Stimulated activated CD4-positive, alpha-beta T cell treated with anti-CD3 and anti-CD28 coated beads, Interleukin-2, amount 100 ng/mL, for 48 hours (primary cell): ENCODE measurements at places on chromosomes 1 and 21.

DNA sequence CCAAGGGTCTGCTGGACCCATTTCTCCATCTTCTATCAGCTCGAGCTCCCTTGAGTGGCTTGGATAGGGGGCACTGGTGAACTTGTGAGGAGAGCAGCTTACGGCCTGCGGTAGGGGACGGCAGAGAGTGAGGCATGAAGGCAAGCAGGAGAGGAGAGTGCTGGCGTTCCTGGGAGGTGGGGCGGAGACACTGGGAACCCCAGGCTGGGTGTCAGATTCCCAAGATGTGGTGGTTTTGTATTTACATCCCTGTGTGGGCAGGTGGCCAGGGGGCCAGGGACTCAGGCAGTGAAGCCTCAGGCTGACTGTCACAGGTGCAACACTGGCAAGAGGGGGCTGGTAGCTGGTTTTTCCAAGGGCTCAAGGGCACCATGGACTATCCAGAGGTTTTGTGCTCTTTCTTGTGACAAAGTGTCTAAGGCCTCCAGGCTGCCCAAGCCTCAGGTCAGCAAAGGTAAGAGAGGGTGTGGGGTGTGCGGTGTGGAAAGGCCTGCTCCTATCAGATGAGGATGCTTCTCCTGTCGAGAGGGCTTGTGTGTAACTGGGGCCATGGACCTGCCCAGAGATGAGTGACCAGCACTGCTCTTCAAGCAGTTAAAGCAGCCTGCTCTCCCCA is 45.1 kb upstream of the ROR1 start:
- no peak for DNase-seq

DNA sequence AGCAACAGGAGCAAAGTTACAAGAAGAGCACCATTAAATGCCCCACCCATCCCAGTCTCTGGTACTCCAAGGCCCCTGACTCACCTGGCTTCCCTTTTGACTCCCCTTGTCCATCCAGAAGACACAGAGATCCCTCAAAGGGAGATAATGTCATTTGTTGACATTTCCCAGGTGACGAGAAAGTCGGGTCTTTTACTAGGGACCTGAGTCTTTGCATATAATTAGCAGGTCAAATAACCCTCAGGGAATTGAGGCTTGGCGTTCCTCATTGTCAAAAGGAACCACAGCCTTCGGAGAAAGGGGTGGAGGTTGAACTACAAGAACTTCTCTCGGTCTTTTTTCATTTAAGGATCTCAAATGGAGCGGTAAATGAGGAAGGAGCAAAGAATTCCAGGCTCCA is 133.2 kb downstream of the PROX1 start:
- DNase-seq, result no peak

DNA sequence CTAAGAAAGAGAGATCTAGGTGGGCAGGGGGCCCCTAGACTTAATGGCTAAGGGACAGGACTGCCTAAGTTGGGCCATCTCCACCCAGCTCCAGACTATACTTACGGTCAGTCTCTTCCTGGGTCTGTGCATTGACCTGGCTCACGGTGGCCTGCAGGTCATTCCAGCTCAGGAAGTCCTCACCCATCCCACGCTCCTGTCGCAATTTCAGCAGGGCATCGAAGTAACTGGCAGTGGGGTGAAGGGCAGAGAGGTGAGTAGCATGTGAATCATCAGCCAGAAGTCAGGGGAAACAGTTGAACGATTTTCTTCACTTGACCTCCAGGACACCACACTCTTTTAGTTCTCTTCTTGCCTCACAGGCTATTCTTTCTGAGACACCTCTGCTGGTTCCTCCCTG is 20.5 kb downstream of the IQGAP3 start:
- no peak for DNase-seq

DNA sequence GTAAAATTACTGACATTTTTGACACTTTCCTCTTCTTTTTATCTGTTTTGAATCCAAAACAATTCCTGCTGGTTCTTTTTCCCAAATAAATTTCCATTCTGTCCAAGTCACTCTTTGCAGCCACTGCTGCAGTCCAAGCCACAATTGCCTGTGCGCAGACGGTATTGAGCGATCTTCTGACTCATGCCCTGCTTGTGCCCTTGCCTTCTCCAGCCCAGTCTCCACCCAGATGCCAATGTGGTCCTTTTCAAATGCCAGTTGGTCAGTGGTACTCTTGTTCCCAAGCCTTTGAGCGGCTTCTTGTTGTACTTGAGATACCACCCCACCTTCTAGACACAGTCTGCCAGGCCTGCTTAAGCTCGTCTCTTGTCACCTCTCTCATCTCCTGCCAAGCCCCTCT is 78.9 kb downstream of the CAMTA1 start:
- no peak for DNase-seq

DNA sequence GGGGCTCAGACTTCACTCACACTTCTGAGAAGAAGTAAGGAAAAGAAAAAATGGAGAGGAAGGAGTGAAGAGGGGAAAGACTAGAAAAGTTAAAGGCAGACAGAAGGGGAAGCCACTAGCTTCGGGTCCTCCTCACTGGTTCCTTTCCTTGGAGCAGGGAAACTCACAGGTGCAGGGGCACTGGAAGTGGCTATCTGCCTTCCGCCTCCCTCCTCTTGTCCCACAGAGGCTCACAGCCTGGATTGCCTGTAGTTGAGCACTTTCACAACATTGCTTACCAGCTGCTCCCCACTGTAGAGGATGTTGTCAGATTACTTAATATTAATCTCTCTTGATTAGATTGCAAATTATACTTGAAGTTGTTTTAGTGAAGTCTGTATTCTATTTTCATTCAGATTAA is 21.6 kb upstream of the ABCA4 start:
- DNase-seq, result no peak

DNA sequence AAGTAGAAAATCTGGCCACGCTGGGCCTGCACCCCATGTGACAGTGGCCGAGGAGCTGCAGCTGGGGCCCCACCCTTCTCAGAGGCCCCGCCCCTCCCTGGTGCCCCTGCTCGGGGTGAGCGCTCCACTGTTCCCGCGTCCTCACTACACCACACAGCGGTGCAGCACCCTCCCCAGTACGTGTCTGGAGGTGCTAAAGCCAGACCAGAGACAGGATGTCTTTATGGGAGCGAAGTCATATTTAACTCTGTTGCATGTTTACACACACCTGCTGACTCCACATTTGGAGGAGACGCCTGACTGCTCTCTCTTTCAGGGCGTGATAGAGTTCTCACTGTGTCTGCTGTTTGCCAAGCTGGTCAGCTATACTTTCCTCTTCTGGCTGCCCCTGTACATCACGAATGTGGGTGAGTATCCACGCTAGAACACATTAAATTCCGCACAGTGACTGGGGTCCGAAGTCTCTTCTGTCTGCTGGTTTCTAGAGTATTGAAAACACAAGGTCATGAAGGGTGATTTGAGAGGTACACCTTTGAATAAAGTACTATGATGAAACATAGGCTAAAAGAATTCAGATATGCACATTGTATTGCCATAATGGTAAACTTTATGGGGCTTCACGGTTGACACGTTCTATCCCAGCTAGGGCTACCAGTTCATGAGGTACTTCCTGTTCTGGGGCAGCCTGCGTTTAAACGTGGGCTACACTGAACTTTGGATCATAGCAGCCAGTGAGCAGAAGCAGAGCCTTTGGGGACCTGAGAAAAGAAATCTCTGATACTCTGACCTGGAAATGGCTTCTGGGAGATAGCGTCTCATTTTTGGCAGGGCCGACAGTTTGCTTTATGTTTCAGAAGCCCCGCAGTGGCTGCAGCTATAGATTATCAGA is 48.4 kb downstream of the SLC37A1 start:
- DNase-seq, result no peak

DNA sequence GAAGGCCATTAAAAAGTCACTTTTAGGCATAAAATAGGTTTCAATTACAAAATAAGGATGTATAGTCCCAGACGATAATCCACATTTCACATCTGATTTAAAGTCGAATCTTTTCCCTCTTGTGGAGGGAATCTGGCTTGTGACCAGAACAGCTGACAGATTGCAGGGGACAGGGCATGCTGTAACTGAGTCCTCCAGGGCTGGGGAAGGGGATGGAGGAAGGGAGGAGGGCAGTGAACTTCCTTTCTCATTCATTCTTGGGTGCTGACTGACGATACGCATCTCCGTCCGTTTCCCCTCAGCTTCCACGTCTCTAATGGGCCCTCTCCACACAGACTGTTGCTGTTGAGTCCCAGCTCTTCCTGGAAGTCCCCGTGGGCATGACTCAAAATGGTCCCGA is 108.1 kb upstream of the CSF3R start:
- DNase-seq, result no peak

- no peak for DNase-seq
These were observed 10.3 kb upstream of the NBPF11 start for GRCh38 chr1:148162363-148162762.

DNA sequence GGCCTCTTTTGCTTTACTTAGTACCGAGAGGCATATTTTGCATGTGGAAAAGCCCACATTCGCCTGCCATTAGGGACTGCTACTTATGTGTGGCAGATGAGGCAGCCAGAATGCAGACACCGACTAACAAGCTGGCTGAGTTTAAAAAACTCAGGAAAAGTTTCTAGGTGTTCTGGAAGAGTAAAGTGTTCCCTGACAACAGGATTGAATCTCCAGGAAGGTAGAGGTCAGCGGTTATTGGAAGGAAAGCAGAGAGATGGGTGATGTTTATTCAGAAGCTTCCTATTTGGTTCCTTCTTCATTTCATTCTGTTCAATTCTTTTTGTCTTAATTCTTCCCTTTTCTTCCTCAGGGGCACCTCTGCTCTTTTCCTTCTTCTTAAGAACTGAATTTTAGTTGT is 206.9 kb upstream of the SNX7 start:
- DNase-seq, result no peak

DNA sequence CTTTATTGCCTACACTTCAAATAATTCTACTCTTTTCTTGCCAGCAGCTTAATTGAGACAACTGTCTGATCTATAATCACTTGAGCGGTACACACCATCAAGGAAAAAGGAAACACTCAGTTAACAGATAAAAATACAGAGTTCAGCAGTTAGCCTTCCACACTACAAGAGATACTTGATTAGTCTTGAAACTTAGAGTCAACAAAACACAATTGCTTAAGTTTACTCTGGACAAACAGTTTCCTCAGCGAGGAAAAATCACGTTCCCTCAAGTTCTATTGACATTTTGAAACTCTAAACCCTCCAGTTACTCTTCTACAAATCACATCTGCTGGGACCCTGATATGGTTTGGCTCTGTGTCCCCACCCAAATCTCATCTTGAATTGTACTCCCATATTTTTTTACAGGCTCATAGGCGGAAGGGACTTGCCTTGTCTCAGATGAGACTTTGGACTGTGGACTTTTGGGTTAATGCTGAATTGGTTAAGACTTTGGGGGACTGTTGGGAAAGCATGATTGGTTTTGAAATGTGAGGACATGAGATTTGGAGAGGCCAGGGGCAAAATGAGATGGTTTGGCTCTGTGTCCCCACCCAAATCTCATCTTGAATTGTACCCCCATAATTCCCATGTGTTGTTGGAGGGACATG is 140.4 kb downstream of the CDC7 start:
- DNase-seq, result no peak

DNA sequence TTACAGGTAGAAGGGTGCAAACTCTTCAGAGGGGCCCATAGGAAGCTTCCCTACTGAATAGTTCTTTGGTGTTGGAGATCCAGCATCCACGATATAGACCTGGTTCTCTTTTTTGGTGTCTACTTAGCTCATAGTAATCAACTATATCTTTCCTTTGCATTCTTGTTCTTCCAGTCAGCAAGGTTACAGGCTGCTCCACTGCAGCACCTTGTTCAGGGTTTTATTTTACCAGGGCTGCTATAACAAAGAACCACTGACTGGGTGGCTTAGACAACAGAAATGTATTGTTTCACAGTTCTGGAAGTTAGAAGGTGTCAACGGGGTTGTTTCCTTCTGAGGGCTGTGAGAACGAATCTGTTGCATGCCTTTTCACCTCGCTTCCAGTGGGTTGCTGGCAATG is 136.3 kb downstream of the CLEC20A start:
- no peak for DNase-seq

DNA sequence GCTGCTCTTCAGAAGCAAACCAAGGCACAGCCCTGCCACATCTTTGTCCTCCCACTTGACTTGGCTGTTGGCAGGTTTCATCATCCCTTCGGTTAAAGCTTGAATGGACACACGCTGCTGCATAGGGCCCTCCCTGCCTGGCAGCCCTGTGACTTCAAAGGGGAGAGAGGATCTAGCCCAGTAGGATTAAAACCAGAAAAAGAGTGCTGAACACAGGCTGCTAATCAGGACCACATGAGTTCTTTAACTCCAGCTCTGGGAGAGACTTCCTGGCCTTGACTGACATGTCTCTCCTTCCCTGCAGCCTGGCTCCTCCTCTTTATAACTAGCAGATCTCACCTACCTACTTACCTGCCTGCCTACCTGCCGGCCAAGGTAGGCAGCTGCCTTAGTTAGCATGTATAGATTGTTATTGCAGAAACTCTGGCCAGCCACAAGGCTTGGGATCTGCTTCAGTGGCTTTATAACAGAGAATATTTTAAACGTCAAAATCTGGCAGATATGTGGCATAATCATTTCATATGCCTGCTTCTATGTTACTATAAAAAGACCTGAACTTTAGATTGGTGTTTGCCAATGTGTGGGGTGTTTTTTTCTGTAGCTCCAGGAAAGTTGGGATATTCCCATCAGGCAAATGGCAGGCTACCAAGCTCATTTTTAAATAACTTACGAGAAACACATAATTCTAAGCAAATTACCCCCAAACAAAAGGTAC is 49.4 kb downstream of the ERG start:
- no peak for DNase-seq

- no peak for DNase-seq
These were observed 5.2 kb upstream of the SH3GLB1 start for GRCh38 chr1:86699186-86699585.

GRCh38 chr21:42683371-42684108 is 30.1 kb downstream of the PDE9A start:
- DNase-seq, result peak; percentile 37

- no peak for DNase-seq
These were observed 186.8 kb downstream of the SMYD3 start for GRCh38 chr1:246320286-246320685.

DNA sequence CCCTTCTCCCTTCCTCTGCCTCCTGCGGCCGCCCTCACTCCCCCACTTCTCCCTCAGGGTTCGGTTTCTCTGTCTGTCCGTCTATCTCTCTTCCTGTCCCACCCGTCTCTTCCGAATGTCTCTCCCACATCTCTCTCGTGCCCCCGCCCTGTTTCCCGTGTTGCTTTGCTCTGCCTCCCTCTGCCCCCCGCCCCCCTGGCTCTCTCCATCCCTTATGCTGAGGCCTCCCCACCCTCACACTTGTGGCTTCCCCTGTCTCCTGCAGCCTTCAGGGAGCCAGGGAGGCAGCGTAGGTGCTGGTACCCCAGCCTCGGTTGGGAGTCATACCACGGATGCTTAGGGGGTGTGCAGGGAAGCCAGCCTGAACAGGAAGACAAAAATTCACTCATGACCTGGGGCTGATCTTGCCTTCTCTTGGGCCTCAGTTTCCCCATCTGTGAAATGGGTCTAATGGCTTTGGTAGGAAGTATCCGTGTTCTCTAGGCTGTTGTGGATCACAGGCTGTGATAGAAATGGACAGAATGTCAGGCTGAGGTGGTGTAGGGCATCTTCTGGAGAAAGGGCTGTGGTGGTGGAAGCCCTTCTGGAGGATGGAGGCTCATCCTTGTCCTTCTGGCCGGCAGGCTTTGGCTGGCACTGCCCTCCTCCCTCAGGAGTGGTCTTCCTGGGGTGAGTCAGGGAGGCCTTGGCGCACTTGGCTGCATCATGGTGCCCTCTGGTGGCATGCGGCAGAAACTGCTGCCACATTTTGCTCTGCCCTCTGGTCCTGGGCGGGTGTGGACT is 55.5 kb downstream of the FOXO6 start:
- DNase-seq, result peak; percentile 65

- no peak for DNase-seq
These were observed 78.4 kb downstream of the CD58 start for GRCh38 chr1:116492358-116492811.
